ENCODE measurements at places on chromosomes 2 and 18. TPM values are rescaled to one million over a fixed set of nuclear protein-coding genes. Genes with fewer than 3 reads are reported as not detected.

MBOAT2 gene
- 15.0 TPM for total RNA-seq

PRKD3 gene
- 77.1 TPM for total RNA-seq

NAT8 gene
- total RNA-seq, result not detected

AKAIN1 gene
- total RNA-seq, result not detected

CD8B gene
- total RNA-seq, result not detected

EFHD1 gene
- total RNA-seq, result 0.17 TPM

ITGB6 gene
- 0.85 TPM for total RNA-seq

LBX2 gene
- 0.98 TPM for total RNA-seq

SLC38A11 gene
- total RNA-seq, result not detected

HOXD13 gene
- under 0.01 TPM for total RNA-seq

STON1 gene
- total RNA-seq, result 8.1 TPM

ACOXL gene
- total RNA-seq, result not detected

SCN3A gene
- 12.0 TPM for total RNA-seq

All from dermis blood vessel endothelial cell (primary cell).